ENCODE measurements at places on chromosomes 1 and 21.

- no peak for DNase-seq
Measured at GRCh38 chr1:92342401-92342800, 43.5 kb downstream of the RPAP2 start.

GRCh38 chr21:45123440-45123839 lies 49.1 kb downstream of the ADARB1 start:
- no peak for DNase-seq

- no peak for DNase-seq
Measured at GRCh38 chr1:193221651-193222050, 35.2 kb upstream of the B3GALT2 start.

DNA sequence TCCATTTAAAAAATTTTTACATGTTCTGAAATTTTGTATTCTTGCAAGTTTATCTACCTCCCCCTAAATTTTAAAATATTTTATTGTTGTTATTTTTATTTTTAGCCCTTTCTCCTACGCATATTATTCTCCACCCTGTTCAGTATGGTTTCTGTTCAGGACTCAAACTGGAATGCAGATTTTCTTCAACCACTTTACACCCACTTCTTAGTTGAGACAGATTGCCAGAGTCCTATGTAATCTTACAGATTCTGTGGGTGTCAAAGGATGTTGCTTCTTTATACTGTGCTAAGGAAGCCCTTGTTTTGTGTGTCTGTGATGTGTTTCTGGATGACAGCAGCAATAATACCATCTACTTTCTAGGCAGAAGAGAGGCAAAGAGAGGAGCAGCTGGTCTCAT lies 20.7 kb upstream of the PPP1R8 start:
- no peak for DNase-seq

- DNase-seq, result no peak
Measured at GRCh38 chr1:104172243-104172681, 422.6 kb downstream of the AMY1C start.

- no peak for DNase-seq
Measured at GRCh38 chr1:59016390-59016789, 232.5 kb upstream of the JUN start.

- DNase-seq, result no peak
Measured at GRCh38 chr1:244952940-244953339, 88.6 kb upstream of the HNRNPU start.

- no peak for DNase-seq
Measured at GRCh38 chr1:201718346-201719202, 110.4 kb upstream of the IPO9 start.

GRCh38 chr1:28062806-28063205 lies 25.6 kb downstream of the EYA3 start:
- no peak for DNase-seq

- DNase-seq, result no peak
Measured at GRCh38 chr21:19776076-19776475, 1222.1 kb upstream of the NCAM2 start.

GRCh38 chr1:187537936-187538335 lies 709.2 kb downstream of the PLA2G4A start:
- no peak for DNase-seq

DNA sequence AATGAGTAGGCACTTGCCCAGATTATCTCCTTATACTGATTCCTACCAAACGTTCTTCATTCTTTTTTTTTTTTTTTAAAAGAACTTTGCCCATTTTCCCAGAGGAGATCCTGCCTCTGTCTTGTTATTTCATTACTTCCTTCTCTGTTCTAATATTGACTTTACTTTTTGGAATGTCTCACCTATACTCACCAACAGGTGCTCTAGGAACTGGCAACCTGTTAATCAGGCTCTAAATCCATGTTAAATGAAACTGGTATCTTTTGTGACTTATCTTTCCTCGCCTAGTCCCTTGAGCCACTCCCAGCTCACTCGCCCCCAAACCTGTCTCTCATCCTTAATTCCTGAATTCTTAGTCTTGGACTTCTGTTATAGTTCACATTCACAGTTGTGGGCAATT lies 1.2 kb upstream of the CRCT1 start:
- no peak for DNase-seq
